Activated CD8-positive, alpha-beta memory T cell treated with anti-CD3 and anti-CD28 coated beads for 48 hours (primary cell): ENCODE measurements at places on chromosomes 7 and 10.
A peak's percentile ranks its signal among the peaks of the same experiment; 100 is the strongest.

- no peak for DNase-seq
Measured at GRCh38 chr7:115694424-115694823, 336.1 kb downstream of the TFEC start.

- DNase-seq: no peak
Measured at GRCh38 chr7:73978661-73979563, 49.1 kb upstream of the ELN start.

DNA sequence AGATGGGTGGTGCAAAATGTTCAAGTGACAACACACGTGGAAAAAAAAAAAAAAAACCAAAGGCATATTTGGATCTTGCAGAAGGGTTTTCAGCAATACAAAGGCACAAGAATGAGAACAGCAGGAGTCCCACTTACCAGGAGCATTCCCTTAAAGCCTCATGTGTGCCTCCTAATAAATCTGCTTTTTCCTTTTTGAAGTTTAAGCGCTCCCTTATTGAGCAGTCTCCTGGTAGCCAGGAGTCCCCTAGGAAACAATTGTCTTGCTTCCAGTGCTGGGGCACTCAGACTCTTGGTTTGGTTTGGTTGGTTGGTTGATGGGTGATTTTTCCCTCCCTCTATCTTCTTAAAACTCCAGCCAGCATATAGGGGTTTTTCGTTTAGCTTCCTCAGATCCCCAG, 321.8 kb upstream of the NFE2L3 start:
- no peak for DNase-seq

- DNase-seq: no peak
Measured at GRCh38 chr10:48333856-48334255, 27.4 kb downstream of the MAPK8 start.

DNA sequence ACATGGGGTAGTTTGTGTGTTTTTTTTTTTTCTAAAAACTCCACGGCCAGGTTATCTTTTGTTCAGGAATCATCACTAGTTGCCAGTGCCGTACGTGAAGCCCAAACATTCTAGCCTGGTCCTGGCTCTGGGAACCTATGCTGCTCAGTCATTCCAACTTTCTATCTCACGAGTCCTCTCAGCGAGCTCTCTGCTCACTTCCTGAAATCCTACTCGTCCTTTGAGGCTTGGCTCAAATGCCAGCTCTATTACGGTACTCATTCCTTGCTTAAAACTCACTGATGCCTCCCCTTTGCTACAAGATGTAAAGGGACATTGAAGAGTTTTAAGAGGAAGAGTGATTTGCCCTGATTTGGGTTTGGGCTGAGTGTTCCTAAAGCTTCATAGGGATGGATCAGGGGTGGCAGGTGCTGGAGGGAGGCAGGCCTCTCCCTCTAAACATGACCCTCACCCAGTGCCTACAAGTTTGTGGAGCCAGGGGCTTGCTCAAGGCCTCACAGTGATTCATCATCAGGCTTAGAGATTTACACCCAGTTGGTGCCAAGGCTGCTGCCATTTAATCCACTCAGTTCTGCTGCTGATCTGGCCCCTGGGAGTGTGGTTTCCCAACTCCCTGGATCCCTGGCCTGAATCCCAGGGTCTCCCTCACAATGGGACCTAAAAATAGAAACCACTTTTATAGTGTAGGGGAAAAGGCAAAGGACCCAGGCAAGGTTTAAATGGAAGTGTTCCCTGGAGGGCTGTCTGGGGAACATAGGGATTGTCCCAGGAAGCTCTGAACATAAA, 46.1 kb upstream of the R3HCC1L start:
- no peak for DNase-seq

DNA sequence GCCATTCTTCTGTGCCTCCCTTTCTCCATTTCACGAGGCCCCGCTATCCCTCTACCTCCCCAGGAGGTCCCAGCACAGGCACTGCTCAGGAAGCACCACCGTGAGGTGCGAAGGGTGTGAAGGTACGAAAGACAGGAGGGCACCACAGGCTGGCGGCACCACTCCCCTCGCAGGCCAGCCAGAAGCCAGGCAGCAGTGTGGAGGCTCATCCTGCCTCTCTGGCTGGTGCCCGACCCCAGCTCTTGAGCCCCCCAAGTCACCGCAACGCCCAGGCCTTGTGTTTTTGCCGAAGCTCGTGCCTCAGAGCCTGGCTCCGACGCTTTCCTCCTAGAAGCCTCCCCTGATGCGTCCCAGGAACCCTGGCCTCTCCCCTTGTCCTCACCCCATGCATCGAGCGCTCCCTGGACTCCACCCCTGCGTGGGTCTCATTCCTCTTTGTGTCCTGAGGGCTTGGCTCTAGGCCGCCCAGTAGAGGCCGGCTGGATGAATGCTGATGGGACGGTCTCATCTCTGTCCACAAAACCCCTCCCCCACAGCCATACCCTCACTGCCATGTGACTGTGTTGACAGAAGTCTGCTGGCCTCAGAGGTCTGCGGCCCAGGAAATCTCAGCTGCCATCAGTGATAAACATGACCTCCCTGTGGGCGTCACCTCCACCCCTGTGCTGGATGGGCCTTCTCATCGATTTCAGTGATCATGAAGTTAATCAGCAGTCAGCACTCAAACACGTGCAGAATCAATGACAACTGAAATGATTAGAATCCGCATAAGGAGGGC, 19.3 kb downstream of the BRI3 start:
- no peak for DNase-seq

GRCh38 chr10:53166325-53166724, 393.7 kb upstream of the MBL2 start:
- DNase-seq: no peak

DNA sequence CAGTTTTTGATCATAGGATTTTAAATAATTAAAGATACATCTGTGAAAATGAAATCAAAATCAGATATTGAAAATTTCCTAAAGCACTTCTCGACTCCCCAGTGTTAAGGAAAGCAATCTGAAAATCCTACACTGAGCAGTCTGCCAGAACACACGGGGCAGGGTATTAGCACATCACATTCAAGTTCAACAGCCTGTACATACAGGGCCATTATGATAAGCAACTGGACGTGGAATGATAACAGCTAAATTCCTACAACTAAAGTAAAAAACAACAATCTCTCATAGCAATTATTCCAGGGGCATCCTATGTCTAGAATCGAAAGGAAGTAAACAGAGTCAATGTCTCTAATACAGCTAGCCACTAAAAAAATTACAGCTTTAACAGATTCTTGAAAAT, 31.7 kb downstream of the TRDMT1 start:
- DNase-seq: no peak

DNA sequence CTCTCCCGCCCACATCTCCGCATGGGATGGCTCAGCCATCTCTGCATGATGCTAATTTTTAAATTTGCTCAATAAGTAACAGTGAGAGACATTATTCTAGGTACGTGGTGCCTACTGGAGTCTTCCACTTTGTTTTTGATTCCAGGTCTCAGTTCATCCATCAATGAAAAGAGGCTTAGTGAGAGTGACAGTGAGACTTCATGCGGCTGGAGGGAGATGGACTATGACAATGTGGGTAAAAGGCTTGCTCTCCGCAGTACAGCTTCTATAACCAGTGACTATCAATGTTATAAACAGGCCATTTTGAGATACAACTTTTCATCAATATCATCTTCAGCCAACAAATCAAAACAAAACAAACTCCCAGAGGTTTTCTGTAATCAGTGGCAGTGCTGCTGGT, 563.4 kb upstream of the MKI67 start:
- DNase-seq: no peak

DNA sequence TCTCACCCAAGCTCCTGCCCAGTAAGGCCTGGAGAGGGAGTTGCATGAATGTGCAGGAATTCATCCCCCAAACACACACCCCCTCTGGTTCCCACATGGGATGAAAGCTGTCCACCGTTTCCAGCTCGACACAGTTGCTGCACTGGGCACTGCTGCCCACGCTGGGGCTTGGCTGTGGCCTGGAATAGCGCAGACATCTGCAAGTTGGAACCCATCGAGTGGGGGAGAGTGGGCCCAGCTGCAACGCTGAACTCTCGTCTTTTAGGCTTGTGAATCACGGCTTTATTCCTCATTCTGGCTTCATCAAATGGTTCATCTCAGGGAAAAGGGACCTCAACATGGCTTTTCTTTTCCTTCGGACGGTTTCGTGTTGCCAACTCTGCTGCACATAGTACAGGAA, 264.7 kb downstream of the DNAJB6 start:
- DNase-seq: no peak

GRCh38 chr7:135798095-135798494, 49.5 kb upstream of the FAM180A start:
- no peak for DNase-seq

GRCh38 chr7:452791-453455, 66.7 kb downstream of the PDGFA start:
- no peak for DNase-seq

- DNase-seq: peak; percentile 89
Measured at GRCh38 chr7:143380260-143380645, 892 bp upstream of the ZYX start.

GRCh38 chr10:49365275-49365674, 30.6 kb downstream of the DRGX start:
- DNase-seq: no peak

GRCh38 chr10:26738301-26738911, 40.9 kb downstream of the PDSS1 start:
- no peak for DNase-seq

GRCh38 chr10:88343761-88344484, 239.2 kb downstream of the RNLS start:
- no peak for DNase-seq

- no peak for DNase-seq
Measured at GRCh38 chr7:21426286-21427181, 1.3 kb upstream of the SP4 start.

DNA sequence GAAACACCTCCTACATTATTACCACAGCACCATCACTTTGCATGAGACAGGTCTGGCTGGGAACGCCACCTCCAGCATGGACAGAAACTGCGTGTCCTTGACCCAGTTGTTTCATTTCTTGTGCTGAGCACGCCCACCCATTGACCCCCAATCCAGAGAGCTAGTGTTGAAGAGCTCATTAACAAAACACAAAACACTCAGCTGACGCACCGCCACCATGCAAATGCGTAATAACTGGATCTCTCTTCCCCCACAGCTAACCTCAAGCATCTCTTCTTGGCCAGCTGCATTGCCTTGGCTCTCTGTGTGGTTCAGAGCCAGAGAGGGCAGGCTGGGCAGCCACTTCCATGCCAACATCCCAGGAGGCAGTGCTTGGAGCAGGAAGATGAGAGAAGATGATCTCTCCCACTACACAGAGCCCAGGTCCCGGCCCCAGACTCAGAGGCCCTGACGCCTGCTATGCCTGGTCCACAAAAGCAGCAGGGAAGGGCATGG, 173.5 kb downstream of the PLXNA4 start:
- no peak for DNase-seq

GRCh38 chr10:69317175-69317604, 38.9 kb downstream of the HK1 start:
- no peak for DNase-seq

- DNase-seq: no peak
Measured at GRCh38 chr10:18689498-18689897, 30.3 kb downstream of the ARL5B start.

- DNase-seq: no peak
Measured at GRCh38 chr7:101608772-101609713, 20.1 kb downstream of the MYL10 start.

- DNase-seq: no peak
Measured at GRCh38 chr7:143390104-143390772, 9.1 kb downstream of the ZYX start.

DNA sequence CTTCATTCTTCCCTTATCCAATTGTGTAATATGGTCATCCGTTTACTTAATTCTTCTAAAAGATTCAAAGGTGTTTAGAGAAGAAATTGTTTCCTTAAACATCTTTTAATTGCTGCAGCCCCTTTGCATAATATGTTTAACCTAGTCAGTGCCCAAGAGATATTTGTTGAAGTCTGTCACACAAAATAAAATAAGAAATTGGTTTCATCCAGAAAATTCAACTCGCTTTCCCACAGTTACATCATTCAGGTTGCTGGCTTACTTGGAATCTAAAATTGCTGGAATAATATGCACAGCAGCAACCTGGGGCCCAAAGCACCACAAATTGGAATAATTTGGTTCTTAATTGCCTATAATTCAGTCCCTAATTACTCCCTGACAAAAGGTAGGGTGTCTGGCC, 155.1 kb upstream of the ETV1 start:
- no peak for DNase-seq

DNA sequence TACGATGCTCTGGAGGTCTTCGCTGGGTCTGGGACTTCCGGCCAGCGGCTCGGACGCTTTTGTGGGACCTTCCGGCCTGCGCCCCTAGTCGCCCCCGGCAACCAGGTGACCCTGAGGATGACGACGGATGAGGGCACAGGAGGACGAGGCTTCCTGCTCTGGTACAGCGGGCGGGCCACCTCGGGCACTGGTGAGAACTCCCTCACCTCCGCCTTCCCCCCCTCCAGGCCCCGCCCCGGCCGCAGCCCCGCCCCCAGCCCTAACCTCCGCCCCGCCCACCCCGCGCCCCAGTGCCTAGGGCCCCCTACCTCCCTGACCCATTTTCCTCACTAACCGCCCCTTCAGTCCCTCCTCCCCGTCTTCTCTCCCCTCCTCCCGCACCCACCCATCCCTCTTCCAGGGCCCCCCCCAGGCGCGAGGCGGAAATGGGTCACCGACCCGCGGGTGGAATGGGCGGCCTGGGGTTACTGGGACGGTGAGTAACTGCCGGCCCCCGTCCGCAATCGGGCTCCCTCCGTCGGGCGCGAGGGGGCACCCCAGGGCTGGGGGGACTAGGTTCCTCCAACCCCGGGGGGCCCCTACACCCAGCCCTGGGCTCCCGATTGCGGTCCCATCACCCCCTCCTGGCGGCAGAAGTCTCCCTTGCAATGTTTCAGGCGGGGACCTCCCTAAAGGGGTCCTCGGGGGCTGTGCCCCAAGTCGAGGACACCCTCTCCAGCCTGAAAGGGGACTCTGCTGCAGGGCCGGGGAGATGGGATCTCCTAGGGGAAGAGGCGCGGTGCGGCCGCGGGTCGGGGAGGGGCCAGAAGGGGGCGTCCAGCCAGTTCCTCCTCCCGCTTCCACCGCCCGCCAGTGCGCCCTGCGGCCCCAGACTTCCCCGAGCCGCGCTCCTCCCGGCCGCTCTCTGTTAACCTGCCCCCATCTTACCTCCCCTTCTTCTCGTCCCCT, 2.1 kb downstream of the PCOLCE start:
- peak; percentile 70 for DNase-seq

GRCh38 chr10:486666-487322, 202.7 kb downstream of the DIP2C start:
- DNase-seq: no peak

DNA sequence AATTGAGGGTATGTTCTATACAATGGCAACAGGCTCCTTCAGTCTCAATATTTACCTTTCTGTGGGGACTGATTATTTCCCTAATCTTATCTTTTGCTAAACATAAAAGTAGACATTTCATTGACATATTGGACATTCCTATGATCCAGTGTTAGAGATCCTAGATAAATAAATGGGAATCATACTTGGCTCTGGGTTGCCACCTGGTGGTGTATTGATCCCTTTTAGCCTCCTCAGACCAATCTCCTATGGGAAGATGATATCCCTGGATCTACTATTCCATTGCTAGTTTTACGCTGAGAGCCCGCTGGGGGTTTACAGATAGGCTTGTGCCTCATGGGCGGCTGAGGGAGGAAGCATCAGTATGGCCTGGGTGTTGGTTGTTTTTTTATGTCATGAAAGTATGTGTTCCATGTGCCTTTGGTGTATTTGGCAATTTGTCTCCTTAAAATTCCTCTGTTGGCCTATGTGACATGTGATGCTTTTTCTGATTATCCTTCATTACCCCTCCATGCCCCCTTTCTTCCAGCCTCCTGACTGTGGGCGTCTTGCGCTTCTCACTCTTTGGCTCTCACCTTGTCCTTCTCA, 18.8 kb downstream of the CELF2 start:
- no peak for DNase-seq

- DNase-seq: no peak
Measured at GRCh38 chr10:76088008-76088407, 656.6 kb downstream of the LRMDA start.

- DNase-seq: no peak
Measured at GRCh38 chr10:33009244-33010131, 51.5 kb upstream of the ITGB1 start.
